ENCODE measurements at places on chromosomes 4 and X.
A peak's percentile ranks its signal among the peaks of the same experiment; 100 is the strongest.

DNA sequence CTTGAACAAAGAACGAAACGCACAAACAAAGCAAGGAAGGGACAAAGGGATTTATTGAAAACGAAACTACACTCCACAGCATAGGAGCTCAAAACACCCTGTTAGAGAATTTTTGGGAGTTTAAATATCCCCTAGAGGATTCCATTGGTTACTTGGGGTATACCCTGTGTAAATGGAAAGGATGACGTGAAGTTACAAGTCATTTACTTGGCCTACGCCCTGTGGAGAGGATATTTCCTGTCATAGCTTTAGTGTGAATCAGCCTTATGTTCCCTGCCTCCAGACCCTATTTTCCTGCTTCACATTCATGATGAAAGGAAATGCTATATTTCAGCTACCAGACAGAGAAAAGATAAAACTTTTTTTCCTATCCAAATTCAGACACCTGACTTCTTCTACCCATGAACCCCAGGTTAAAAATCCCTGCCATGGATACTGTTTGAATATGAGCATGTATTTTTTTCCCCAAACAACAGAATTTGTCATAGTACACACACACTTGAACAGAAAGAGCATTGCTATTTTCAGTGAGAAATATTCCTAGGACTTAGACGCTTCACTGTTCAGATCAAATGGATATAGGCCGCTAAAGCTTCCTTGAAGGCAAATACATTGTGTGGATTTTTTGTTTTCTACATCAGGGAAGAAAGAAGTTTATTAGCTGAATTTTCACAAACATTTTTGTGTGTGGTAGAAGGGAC lies 20.4 kb downstream of the PIN4 start:
- no peak for DNase-seq

GRCh38 chr4:106615961-106616360 lies 247.4 kb upstream of the GIMD1 start:
- no peak for DNase-seq

DNA sequence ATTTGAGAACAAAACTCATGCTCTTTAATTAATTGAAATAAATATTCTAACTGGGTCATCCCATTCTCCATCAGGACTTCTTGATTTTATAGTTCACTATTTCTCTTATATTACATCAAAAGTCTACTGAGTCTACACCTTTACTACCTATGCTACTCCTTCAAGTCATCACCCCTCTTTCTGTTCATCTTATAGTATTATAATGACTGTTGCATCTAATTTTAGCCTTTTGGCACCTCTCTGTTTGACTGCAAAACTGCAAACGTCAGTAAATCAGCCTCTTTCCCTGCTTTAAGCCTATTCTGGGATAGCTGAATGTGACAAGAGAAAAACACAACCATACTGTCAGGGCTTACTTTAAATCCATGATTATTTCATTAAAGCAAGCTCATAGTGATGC lies 639.1 kb downstream of the GABRG1 start:
- DNase-seq: no peak

- DNase-seq: peak; percentile 83
Observed at GRCh38 chr4:108620101-108620932, at the start of gene RPL34. RPL34 (plus strand) TSS chr4:108620576; CDS start chr4:108621960, 1,384 bp downstream.

DNA sequence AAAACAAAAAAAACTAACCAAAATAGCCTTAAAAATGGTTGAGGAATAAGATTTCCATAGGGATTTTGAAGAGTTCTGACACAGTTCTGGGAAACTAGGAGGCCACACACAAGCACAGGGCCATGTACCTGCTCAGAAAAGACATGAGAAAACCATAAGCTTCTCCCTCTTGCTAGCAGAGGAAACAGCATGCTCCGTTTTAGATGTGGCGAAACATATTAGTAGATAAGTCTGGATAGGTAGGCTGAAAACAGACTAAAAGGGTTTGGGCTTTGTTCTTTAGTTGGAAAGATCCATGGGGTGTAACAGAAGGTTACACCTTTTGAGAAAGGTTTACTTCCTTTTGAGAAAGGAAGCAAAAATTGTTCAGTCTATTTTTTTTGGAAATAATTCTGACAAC lies 10.9 kb downstream of the VSIG4 start:
- no peak for DNase-seq

- no peak for DNase-seq
Observed at GRCh38 chr4:15965325-15965724, 2.4 kb upstream of the FGFBP2 start.

DNA sequence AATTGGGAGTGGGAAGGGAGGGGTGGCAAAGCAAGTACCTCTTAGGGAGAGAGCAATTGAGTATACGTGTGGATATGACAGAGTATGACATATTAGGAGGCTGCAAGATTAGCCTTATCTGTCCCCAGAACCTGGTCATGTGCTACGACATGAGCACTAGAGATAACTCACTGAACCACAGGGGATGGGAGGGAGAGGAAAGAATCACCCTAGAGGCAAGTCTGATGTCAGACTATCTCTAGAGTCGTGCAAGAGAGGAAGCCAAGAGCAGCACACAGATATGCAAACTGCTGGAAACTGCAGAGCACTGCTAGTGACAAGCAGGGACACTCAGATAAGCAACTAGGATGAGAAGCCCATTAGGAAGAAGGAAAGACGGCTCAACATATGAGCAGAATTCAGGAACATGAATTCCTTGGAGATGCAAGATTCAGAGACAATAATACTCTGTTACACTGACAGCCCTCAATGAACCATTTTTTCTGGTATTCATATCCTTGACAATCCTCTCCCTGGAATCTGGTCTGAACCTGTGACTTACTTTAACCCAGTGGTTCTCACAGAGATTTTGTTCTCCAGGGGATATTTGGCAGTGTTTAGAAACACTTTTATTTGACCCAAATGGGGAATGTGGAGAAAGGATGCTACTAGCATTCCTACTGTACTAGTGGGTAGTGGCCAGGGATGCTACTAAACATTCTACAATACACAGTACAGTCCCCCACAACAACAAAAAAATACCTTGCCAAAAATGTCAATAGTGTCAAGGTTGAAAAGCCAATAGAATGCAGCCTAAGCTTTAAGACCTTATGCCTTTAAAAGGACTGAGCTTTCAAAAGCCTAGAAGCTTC lies 84.0 kb upstream of the BMP2K start:
- no peak for DNase-seq

All from bone marrow (tissue), 2 donors.